ENCODE measurements at places on chromosomes 2 and 18. TPM values are rescaled to one million over a fixed set of nuclear protein-coding genes. Genes with fewer than 3 reads are reported as not detected.

Gene MC5R
- total RNA-seq, result not detected

- DNase-seq, result no peak
Measured at GRCh38 chr2:150280231-150280630, 207.2 kb downstream of the RND3 start.

DNA sequence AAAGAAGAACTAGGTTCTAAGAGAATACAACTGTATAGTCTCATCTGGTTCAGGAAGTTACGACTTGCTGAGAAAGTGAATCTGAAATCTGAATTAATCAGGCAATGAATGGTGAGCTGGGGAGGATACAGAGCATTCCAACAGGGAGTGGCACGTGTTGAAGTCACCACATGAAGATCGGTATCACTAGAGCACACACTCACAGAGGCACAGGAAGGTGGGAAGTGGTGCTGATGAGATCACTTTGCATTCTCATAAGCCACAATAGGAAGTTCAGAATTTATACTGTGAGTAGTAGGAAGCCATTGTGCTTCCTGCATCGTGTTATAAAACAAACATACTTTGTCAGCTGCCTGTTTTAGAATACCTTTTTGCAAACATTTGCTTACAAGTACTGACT, 615.0 kb upstream of the DDX18 start:
- DNase-seq, result no peak

Gene PAPOLG
- total RNA-seq, result 13.2 TPM

GRCh38 chr2:150134223-150134857, 353.1 kb downstream of the RND3 start:
- DNase-seq, result no peak

- no peak for DNase-seq
Measured at GRCh38 chr2:74227646-74228045, 29.2 kb downstream of the MTHFD2 start.

DNA sequence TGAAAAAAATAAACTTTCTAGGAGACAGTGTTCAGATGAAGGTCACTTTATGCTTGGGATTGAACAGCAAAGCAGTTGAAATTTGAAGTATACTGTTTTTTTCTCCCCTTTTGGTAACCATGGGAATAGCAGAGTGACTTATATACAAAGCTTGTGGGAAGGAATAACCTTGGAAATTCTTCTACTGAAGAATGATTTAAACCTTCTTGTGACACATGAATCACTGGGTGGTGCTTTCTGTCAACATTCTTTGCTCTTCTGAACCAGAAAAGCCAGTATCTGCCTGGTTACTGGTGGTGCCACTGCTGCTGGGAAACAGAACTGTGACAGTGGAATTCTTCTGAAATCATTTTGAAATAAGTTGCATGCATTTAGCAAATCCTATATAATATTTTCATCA, 39.4 kb upstream of the RND3 start:
- DNase-seq, result peak; percentile 72

Gene MARCO
- 0.54 TPM for total RNA-seq

Measured in HCT116 (cell line).